ENCODE measurements at places on chromosomes 4 and X.

GRCh38 chr4:17561195-17561909, 15.6 kb upstream of the LAP3 start:
- DNase-seq = no peak

DNA sequence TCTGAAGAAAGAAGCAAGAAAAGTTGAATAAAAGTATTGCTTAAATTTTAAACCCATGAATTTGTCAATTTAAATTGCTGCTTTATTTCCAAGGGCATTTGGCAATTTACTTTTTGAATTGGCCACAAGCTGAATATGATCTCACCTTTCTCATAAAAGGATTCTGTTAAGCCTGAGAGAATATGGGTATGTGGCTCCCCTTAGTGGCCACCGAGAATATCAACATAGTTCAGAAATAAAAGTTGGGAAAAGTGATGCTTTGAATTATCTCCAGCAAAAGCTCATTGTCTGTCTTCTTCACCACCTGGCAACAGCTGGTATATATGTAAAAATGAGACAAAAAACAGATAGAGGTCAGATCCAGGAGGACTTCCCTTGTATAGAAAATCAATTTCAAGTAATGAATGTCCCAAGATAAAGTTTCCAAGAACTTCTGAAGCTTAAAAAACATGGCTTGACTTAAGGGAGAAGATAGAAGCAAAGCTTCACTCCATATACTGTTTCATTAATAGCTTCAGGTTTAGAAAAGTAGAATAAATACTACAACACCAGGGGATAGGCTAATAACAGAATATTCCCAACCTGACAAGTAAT, 290.7 kb upstream of the FAM241A start:
- DNase-seq = no peak

DNA sequence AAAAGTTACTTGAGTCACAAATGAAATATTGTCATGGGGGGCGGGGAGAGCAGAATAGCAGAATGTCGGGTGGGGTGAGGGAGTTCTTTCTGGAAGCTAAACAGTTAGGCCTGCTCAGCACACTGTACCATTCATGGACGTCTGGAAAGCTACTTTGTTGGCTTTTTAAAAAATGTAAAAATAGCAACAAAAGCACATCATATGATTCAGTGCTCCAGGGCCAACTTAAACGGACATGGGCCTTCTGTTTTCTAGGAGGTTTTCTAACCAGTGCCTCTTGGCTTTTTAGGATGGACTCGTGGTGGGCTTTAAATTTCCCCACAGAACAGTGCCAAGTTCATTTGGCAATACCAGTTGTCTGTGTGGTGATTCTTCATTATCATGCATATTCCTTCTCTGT, 57.4 kb upstream of the CLCN4 start:
- no peak for DNase-seq

DNA sequence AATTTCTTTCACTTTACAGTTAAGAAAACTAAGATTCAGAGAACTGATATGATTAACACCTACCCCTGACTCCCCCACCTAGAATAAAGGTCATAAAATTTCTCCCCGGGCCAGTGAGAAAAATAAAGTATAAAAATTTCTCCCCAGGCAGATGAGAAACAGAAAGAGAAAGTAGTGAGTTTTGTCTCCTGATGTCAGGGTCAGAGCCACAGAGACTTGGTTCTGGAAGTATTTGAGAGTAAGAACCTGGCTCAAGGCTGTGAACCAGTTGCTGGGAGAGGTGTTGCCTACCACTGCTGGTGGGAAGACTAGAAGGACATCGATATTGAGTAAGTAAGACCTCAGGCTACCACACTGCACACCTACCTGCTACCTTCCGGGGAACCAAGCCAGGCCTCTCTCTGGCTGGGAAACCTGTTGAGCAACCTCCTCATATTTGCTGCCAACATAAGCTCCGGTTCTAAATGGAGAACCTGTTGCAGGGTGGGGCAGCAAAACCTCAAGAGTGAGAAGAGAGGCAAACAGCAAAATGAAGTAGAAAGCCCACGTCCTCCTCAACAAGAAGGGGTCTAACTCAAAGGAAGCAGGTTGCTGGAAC, 104.2 kb upstream of the PUDP start:
- no peak for DNase-seq

GRCh38 chrX:12802741-12803140, 11.5 kb downstream of the PRPS2 start:
- no peak for DNase-seq

DNA sequence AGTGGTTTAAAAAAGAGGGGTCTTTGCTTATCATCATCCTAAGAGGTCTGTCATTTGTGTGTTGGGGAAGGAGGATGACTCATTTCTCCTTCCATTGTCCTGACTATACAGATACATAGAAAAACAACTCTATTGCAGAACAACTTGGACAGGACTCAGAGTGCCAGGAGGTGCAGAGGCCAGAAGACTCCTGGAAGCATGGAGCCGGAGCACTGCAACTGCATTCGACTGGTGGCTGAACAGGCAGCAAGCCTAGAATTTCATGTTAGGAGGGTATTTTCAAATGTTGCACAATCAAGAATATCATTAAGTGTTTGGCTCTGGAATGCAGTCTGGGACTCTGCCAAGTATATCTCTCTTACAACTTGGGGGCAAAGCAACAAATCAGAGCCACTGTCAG, 35.0 kb upstream of the MAML3 start:
- no peak for DNase-seq

DNA sequence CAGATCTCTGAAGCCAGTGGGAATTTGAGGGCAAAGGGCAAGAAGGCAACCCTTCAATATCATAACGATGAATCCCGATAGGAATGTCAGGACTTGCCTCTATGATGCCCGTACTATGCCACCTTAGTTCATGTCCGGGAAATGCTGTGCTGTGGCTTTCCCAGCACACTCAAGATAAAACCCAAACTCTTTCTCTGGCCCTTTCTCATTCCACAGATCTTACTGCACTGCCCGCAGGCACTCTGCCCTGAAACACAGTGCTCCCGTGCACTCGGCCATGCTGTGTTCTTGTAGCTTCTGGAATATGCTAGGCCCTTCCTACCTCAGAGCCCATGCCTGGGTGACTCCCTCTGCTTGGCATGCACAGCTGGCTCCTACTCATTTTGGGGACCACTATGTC, 26.3 kb downstream of the SORCS2 start:
- no peak for DNase-seq

GRCh38 chr4:57270346-57270745, 160.2 kb upstream of the IGFBP7 start:
- no peak for DNase-seq

DNA sequence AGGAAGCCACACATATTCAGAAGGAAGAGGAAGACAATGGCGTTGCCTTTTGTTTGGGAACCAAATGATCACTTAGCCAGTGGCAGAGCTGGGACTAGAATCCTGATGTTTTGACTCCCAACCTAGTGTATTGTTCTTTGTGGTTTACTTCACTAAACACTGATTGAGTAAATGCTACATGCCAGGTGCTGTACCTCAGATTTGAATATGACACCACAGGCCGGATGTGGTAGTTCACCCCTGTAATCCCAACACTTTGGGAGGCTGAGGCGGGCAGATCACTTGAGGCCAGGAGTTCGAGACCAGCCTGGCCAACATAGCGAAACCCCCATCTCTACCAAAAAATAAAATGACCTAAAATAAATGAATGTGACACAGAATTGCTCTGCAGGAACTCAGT, 8.4 kb downstream of the NDUFA1 start:
- DNase-seq = no peak

- no peak for DNase-seq
Observed at GRCh38 chr4:82677327-82677726, 115.5 kb upstream of the TMEM150C start.

Measured in activated naive CD4-positive, alpha-beta T cell treated with anti-CD3 and anti-CD28 coated beads, Interleukin-2, amount 50 U/mL, for 16 hours (primary cell).